ENCODE measurements at places on chromosomes 11 and 22. TPM values are rescaled to one million over a fixed set of nuclear protein-coding genes. Genes with fewer than 3 reads are reported as not detected.

- no peak for DNase-seq
Measured at GRCh38 chr11:36141196-36141953, 147.8 kb downstream of the COMMD9 start.

- DNase-seq, result no peak
Measured at GRCh38 chr22:40967111-40967760, 16.1 kb downstream of the RBX1 start.

The TSSK2 gene
- not detected for total RNA-seq

The YPEL4 gene
- total RNA-seq, result 0.26 TPM

The FAT3 gene
- under 0.01 TPM for total RNA-seq

The CHRM1 gene
- not detected for total RNA-seq

The SLC22A9 gene
- not detected for total RNA-seq

The MS4A3 gene
- not detected for total RNA-seq

GRCh38 chr11:128908391-128909246 is 17.5 kb downstream of the KCNJ5 start:
- DNase-seq, result peak; percentile 87

The AP2A2 gene
- total RNA-seq, result 9.5 TPM

The CCDC88B gene
- total RNA-seq, result 2.9 TPM

- DNase-seq, result no peak
Measured at GRCh38 chr22:49915610-49916009, 2.6 kb downstream of the ALG12 start.

The MCAM gene
- total RNA-seq, result 36.3 TPM

The SLC17A6 gene
- not detected for total RNA-seq

- DNase-seq, result no peak
Measured at GRCh38 chr22:37346505-37346895, 64.2 kb downstream of the CYTH4 start.

DNA sequence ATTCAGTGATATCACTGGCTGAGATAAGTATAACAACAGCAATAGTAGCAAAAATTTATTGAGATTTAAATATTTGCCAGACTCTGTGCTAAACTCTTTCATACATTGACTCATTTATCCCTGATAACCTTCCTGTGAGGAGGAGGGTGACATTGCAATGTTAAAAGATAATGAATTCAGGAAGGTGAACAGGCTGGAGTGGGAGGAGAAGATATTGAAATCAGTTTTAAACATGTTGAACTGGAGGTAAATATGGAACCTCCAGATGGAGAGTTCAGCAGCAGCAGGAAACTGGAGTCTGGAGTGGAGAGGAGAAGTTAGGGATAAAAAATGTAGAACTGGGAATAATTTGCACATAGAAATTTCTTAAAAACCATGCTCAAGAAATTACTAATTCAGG is 142.0 kb upstream of the FAT3 start:
- no peak for DNase-seq

DNA sequence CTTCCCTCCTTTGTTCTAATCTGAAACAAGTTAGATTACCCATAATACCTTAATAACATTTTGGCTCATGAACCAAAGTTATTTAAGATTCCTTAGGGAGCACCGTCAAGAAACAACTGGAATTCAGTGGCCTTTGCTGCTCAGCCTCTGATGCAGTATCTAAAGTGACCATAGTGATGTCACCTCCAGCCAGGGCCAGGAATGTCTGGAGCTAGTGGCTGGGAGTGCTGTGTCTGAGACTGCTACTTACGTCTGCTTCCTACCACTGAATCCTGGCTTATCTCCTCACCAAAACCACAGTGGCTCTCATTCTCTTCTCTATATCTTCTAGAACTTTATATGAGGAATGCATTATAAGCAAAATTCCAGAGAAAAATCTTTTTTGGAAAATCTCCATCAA is 658.0 kb downstream of the DLG2 start:
- DNase-seq, result no peak

The MACROD1 gene
- 17.9 TPM for total RNA-seq

- peak; percentile 95 for DNase-seq
Measured at GRCh38 chr11:86559311-86559945, 113.0 kb downstream of the ME3 start.

The MISFA gene
- total RNA-seq, result 0.79 TPM

DNA sequence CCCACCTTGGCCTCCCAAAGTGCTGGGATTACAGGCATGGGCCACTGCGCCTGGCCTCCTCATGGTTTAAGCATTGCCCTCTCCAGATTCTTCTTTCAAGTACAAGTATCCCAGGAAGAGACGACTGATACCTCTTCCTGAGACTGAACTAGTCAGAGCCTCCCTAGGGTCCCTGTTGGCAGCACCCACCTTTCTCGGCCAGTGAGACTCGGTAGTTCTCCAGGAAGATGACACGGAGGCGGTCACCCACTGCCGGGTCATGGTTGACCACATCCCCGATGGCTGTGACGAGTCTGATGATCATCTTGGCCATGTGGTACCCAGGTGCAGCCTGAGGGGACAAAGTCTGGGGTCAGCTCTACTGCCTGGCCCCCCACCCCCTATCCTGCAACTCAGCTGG is 7.2 kb upstream of the RASGRP2 start:
- no peak for DNase-seq

The CDC42EP1 gene
- 5.8 TPM for total RNA-seq

- no peak for DNase-seq
Measured at GRCh38 chr11:34268906-34269430, 88.8 kb downstream of the ABTB2 start.

GRCh38 chr11:24312464-24313238 is 184.2 kb upstream of the LUZP2 start:
- no peak for DNase-seq

DNA sequence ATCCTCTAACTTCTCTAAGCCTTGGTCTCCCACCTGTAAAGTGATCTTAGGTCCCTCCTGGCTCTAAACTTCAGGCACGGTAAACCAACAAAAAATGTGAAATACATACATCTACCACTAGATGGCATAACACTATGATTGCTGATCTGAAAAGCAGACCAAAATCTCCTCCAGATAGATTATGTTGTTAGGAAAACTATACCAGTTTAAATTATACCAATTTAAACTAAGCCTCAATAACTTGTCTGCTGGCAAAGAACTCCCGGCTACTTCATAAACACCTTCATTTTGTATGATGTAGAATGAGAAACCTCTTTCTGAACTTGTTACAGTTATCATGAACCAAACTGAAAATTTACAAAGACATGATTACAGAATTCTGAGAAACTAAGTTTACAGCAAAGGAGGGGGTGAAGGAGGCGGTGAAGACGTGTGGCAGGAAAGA is 85.9 kb downstream of the SBF2 start:
- DNase-seq, result peak; percentile 64

- DNase-seq, result no peak
Measured at GRCh38 chr22:17563936-17564391, 666 bp downstream of the SLC25A18 start.

GRCh38 chr11:1369371-1370005 is 20.2 kb upstream of the BRSK2 start:
- DNase-seq, result no peak

DNA sequence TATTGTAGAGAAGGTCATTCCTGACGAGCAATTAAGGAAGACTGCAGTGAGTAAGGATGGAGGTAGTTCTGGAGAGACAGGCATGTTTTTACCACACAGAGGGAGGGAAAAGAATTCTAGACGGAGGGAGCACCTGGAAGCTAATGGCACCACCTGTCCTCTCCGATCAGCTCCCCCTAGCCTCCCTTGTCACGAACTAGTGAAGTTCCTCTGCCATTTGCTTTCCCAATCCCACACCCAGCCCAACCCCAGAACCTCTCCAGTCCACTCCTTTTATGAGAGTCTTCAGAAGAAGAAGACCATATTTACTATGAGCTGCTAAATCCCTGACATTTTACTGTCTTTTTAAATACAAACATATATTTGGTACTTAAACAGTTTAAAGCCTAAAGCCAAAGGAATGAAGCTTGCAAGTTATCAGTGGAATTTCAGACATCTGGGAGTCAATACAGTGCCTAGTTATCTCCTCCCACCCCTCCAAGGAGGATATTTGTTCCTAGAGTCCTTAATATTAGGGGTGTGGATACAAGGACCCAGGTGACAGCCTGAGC is 46.1 kb upstream of the HSPA8 start:
- DNase-seq, result no peak

The IMMP1L gene
- total RNA-seq, result 11.3 TPM

- DNase-seq, result peak; percentile 18
Measured at GRCh38 chr11:134207538-134208239, 16.1 kb downstream of the NCAPD3 start.

DNA sequence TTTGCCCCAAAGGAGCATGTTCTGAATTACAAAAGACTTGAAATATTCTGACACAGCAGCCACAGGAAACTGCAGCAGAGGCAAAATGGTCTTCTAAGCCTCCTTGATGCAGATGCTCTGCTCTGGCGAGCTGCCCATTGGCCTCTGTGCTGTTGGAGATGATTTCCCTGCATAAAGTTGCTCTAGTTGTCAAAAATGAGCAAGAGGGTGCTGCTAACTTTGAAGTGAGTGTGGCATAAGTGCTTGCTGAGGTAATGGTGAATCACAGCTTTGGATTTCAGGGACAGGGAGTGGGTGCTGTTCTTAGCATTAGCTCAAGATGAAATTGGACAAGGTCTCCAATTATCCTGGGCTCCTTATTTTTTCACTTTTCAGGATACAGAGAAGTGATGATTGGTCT is 435.4 kb downstream of the TMEM135 start:
- DNase-seq, result peak; percentile 90

DNA sequence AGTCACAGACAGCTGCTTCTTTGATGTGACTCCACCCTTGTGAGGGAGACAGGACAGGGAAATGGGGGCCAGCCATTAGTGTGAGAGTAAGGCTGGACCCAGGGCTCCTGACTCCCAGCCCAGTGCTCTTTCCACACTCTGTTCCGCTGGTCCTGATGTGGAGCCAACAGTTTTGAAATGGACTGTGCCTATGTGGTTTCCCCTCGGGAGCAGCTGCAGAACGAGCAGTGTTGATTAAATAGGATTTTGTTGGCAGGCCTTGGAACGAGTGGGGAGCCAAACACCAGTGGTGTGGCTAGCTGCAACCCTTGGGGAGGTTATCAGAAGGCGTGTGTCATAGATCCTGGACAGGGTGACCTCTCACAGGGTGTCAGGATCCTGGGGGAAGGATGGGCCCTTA is 66.5 kb upstream of the AMPD3 start:
- no peak for DNase-seq
